ENCODE measurements at places on chromosomes 4 and X. TPM values are rescaled to one million over a fixed set of nuclear protein-coding genes. Genes with fewer than 3 reads are reported as not detected.

The GLUD2 gene
- total RNA-seq, result 1.7 TPM

The HSFX4 gene
- total RNA-seq, result not detected

The HCCS gene
- total RNA-seq, result 20.3 TPM

The ZNF630 gene
- total RNA-seq, result 1.2 TPM

The VCX gene
- total RNA-seq, result not detected

The ADRA2C gene
- total RNA-seq, result 0.72 TPM

The RHOXF1 gene
- not detected for total RNA-seq

The DAPP1 gene
- total RNA-seq, result not detected

The MAOB gene
- 4.2 TPM for total RNA-seq

The ARHGAP10 gene
- 28.2 TPM for total RNA-seq

The HHIP gene
- 11.1 TPM for total RNA-seq

The HERC6 gene
- 8.1 TPM for total RNA-seq

The CENPVL3 gene
- total RNA-seq, result not detected

The ADGRG4 gene
- total RNA-seq, result under 0.01 TPM

The PDLIM3 gene
- 62.4 TPM for total RNA-seq

The TBC1D1 gene
- total RNA-seq, result 86.4 TPM

The BMX gene
- 0.33 TPM for total RNA-seq

The EGF gene
- total RNA-seq, result 1.0 TPM

The BANK1 gene
- total RNA-seq, result 0.30 TPM

The UGT2B11 gene
- total RNA-seq, result not detected

The GPRASP1 gene
- total RNA-seq, result 4.6 TPM

The PABPC5 gene
- total RNA-seq, result 3.3 TPM

The GPR119 gene
- total RNA-seq, result not detected

The HTN3 gene
- not detected for total RNA-seq

The FATE1 gene
- total RNA-seq, result not detected

The PDE5A gene
- 90.4 TPM for total RNA-seq

All from smooth muscle cell of the pulmonary artery (primary cell).